ENCODE measurements at places on chromosomes 3 and 15.

- no peak for DNase-seq
These were observed 17.3 kb upstream of the LRRK1 start for GRCh38 chr15:100901702-100902435.

DNA sequence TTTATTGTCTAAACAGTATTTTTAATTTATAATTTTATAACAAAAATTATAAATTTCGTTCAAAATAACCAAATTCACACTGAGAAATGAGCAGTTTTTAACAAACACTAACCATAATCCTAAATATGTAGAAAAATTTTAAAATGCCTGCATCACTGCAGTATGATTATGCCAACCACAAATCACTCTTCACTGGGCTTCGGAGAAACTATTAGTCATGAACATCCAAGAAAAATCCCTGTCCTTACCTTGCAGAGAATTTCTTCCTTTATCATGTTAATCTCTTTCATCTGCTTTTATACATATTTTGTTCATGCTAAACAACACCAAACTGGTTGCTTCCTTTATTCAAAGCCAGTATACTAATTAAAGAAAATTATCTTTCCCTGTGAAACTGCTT is 511.0 kb upstream of the ALCAM start:
- no peak for DNase-seq

- DNase-seq, result no peak
These were observed 443.8 kb upstream of the EPHA6 start for GRCh38 chr3:96370637-96371036.

- no peak for DNase-seq
These were observed 676.0 kb upstream of the SEMA6D start for GRCh38 chr15:47041301-47041700.

- DNase-seq, result no peak
These were observed 15.3 kb upstream of the MCCC1 start for GRCh38 chr3:183114384-183115178.
